ENCODE measurements at places on chromosomes 3 and 15. TPM values are rescaled to one million over a fixed set of nuclear protein-coding genes. Genes with fewer than 3 reads are reported as not detected.

DNA sequence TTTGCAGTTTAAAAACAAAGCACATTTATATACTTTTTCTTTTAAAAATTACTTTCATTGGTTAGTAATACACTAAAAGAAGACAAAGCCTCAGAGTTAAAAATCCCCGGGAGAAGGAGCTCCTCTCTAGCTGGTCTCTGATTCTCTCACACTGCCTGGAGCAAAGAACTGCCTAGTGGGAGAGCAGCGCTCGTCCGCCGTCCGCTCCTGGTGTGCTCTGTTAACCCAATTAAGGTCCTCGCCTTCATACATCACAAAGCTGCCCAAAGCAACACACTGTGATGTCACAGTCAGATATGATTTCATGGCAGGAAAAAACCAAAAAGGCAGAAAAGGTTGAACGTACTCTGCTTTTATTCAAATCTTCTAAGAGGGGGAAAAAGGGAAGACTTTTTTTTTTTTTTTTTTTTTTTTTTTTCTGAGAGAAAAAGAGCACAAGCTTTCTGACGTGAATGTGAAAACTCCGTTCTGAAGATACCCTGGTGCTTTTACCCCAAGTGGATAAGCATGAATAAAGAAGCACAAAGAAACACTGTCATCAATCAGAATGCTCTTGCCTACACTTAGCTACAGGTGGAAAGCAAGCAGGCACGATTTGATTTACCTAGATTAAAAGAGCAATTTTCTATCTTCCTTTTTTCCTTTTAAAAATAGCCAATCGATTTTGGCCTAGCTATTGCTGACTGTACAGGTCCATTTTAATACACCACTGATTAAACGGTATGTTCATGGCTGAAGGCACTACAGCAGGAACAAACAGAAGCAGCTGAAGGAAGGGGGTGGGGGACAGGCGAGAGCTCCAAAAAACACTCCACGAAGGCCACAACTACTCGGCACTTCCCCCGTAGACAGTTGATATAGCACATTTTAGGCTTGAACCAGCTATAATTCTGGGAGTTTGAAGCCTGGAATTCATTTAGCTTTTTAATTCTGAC is 115.2 kb downstream of the TIGIT start:
- no peaks in the 10 kb centered on the region for H3K4me1 ChIP-seq
- no peak overlapping the region for H3K4me3 ChIP-seq
- DNase-seq = no peak
- H3K27ac ChIP-seq = no peak overlapping the region
- H3K27me3 ChIP-seq = no peaks in the 10 kb centered on the region

DNA sequence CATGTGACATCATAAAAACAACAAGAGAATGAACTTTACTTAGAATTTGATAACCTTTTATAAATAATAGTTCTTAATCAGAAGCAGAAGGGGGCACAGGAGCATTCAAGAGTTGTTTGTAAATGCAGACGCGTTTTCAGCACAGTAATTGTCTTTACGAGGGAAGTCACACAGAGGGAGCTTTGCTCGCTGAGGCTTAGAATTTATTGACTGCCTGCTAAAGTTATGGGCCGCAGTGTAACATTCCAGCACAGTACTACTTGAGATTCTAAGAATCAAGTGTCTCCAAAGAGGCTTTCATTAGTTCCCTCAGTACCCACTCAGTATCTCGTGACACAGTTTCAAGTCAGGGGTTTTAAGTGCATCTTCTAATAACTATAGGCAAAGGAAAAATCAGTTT is 288.7 kb downstream of the NR2F2 start:
- H3K4me3 ChIP-seq = no peak overlapping the region
- no peaks in the 10 kb centered on the region for H3K4me1 ChIP-seq
- no peaks in the 10 kb centered on the region for H3K27me3 ChIP-seq
- no peak for DNase-seq
- H3K27ac ChIP-seq = no peak overlapping the region

The C3orf85 gene
- total RNA-seq = not detected

DNA sequence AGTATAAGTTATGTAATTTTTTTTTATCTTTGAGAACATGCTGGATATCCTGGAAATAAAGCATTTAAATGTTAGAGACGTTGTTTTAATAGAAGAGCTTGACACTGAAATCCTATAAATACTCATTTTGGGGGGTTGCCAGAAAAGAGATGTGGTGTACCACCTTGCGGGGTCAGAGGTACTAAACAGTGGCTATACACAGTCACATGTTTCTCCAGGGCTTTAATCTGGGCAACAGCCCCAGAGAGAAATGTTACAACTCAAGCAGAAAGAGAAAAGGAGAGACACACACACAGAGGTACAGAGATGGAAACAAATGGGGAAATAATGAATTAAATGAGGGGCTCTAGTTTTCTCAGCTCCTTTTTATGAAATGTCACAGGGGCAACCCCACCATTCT is 113.8 kb downstream of the SENP2 start:
- no peak overlapping the region for H3K4me3 ChIP-seq
- H3K4me1 ChIP-seq = no peaks in the 10 kb centered on the region
- H3K27me3 ChIP-seq = peaks cover 14% of the 10 kb centered on the region
- H3K27ac ChIP-seq = no peak overlapping the region

GRCh38 chr3:50628601-50629000 is 11.7 kb downstream of the MAPKAPK3 start:
- H3K4me1 ChIP-seq = peaks cover 99% of the 10 kb centered on the region
- no peak overlapping the region for H3K4me3 ChIP-seq
- H3K27ac ChIP-seq = no peak overlapping the region
- no peak for DNase-seq
- H3K27me3 ChIP-seq = no peaks in the 10 kb centered on the region
- peaks cover 19% of the 10 kb centered on the region for H3K36me3 ChIP-seq

DNA sequence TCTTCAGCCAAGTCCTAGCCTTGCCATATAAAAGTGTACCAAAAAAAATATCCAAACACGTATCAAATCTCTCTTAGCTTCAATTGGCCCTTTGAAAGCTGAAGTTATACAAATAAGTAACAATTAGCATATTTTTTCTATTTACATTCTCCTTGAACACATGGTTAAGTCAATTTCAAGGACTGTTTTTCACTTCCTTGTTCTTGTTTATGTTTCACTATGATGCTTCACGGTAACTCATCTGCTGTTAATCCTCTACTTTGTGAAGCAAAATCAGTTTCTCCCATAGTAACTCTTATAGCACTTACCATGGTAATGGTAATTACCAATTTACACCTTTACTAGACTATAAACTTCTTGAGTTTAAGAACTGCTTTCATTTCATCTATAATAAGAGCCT is 10.6 kb upstream of the SPRED1 start:
- no peak for DNase-seq
- H3K36me3 ChIP-seq = no peaks in the 10 kb centered on the region
- no peak overlapping the region for H3K27ac ChIP-seq

DNA sequence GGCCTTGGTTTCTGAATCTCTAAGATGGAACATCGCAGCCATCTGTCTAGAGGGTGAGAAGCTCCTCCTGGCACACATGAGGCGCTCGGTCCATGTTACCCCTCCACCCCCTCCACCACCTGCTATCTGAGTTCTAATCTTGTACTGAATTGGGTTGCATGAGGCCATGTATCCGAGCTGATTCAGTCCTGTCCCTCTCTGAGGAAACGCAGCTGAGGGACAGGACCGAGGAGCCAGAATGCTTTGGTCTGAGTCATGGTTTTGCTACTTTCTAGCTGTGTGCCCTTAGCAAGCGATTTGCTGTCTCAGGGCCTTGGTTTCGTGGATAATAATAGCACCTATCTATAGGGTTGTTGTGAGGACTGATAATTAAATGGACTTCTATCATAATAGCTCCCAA is 87.8 kb upstream of the SEC13 start:
- no peak overlapping the region for H3K4me3 ChIP-seq
- no peaks in the 10 kb centered on the region for H3K36me3 ChIP-seq
- H3K27me3 ChIP-seq = no peaks in the 10 kb centered on the region
- no peaks in the 10 kb centered on the region for H3K4me1 ChIP-seq
- DNase-seq = no peak

- no peaks in the 10 kb centered on the region for H3K36me3 ChIP-seq
- no peak overlapping the region for H3K27ac ChIP-seq
- H3K27me3 ChIP-seq = no peaks in the 10 kb centered on the region
- DNase-seq = no peak
- H3K4me1 ChIP-seq = no peaks in the 10 kb centered on the region
- H3K4me3 ChIP-seq = no peak overlapping the region
Measured at GRCh38 chr3:13103416-13104058, 30.3 kb upstream of the IQSEC1 start.

The FES gene
- 5.5 TPM for total RNA-seq

The TEX55 gene
- not detected for total RNA-seq

GRCh38 chr15:36358523-36358922 is 220.9 kb upstream of the CDIN1 start:
- H3K4me3 ChIP-seq = no peak overlapping the region
- no peaks in the 10 kb centered on the region for H3K4me1 ChIP-seq
- H3K36me3 ChIP-seq = no peaks in the 10 kb centered on the region
- H3K27me3 ChIP-seq = no peaks in the 10 kb centered on the region

- no peak overlapping the region for H3K4me3 ChIP-seq
- DNase-seq = no peak
- no peaks in the 10 kb centered on the region for H3K36me3 ChIP-seq
- H3K27ac ChIP-seq = no peak overlapping the region
- no peaks in the 10 kb centered on the region for H3K27me3 ChIP-seq
- H3K4me1 ChIP-seq = no peaks in the 10 kb centered on the region
Measured at GRCh38 chr15:97129674-97130073, 799.2 kb downstream of the NR2F2 start.

The SH2D7 gene
- not detected for total RNA-seq

DNA sequence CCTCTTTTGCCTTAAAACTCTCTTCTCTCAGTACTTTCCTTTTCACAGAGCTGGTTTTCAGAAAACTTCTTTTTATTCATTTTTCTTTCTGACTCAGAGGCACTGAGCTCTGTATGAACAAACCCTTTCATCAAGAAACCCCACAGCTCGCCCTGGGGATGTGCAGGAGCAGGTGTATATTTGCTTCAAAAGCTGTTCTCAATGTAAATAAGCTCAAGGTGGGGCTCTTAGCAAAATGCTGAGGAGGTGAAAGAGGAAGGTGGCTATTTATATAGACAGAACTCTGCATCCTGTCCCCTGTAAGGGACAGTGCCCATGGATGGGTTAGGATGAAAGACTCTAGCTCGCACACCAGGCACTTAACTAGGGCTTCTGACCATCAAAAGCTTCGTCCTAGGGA is 302.0 kb downstream of the WDR72 start:
- H3K4me3 ChIP-seq = no peak overlapping the region
- H3K27ac ChIP-seq = no peak overlapping the region
- no peaks in the 10 kb centered on the region for H3K4me1 ChIP-seq
- no peaks in the 10 kb centered on the region for H3K36me3 ChIP-seq
- no peaks in the 10 kb centered on the region for H3K27me3 ChIP-seq
- no peak for DNase-seq
